NCI-H748 treated with DMSO at 0.1 percent for 48 hours (cell line): ENCODE measurements at places on chromosomes 4 and X.
A peak's percentile ranks its signal among the peaks of the same experiment; 100 is the strongest.

DNA sequence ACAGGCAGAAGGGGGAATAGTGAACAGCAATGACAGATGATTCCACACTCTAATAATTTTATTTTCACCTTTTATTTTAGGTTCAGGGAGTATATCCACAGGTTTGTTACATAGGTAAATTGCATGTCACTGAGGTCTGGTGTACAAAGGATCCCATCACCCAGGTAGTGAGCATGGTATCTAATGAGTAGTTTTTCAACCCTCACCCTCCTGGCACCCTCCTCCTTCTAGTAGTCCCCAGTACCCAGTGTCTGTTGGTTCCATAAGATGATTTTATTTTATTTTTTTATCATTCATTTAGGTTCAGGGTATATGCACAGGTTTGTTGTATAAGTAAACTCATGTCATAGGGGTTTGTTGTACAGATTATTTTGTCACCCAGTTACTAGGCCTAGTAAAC is 58.6 kb upstream of the UGT8 start:
- DNase-seq, result no peak

- no peak for DNase-seq
Measured at GRCh38 chr4:78770091-78770642, 6.0 kb upstream of the BMP2K start.

GRCh38 chr4:87392183-87392582 is 1.2 kb upstream of the HSD17B11 start:
- DNase-seq, result no peak

GRCh38 chr4:76197971-76198410 is 15.6 kb downstream of the SCARB2 start:
- peak; percentile 78 for DNase-seq
